Transverse colon (tissue), 4 donors: ENCODE measurements at places on chromosomes 5 and 9.

- H3K36me3 ChIP-seq: no peaks in the 10 kb centered on the region
- H3K27me3 ChIP-seq: no peaks in the 10 kb centered on the region
- H3K4me1 ChIP-seq: peaks cover 31% of the 10 kb centered on the region
- no peak overlapping the region for H3K4me3 ChIP-seq
- no peak for DNase-seq
Measured at GRCh38 chr5:115419846-115420585, 123.6 kb upstream of the CCDC112 start.

DNA sequence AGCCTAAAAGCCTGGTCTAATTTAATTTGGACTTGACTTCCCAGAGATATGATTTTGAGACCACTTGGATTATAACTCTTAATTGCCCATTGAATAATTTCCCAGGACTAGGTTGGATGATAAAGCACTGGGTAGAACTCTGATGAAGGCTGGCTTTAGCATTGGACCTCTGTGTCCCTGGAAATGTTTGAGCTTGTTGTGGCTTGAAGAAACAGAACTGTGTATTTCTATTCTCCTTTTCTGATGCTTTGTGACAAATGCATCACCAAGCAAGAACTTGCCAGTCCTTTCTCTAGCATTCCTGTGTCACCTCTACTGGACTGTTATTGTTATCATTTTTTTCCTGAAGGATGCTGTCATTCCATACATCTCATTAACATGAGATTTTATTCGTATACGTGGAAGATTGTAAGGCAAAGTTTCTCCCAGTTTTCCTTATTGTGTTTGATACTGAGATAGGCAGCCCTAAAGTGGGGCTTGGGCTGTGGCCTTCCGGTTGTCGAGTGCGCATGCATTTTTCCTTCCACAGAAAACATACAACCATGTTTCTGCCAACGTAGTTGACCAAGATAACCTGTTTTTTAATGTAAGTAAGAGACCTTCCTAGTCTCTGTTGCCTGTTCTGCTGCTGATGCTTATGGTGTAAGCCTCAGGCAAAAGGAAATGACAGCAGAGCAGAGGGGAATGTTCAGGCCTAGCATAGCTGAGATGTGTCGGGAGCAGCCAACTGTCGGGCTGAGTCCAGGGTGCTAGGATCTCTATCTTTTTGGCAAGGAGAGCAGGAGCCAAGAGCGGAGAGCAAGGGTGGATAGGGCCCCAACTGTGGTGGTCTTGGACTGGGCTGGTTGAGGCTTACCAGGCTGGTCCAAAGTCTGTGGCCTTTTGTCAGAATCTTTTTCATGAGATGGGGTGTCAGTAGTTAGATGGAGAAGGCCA is 2.3 kb downstream of the NTRK2 start:
- peaks cover 53% of the 10 kb centered on the region for H3K27me3 ChIP-seq
- DNase-seq: no peak
- no peak overlapping the region for H3K27ac ChIP-seq
- H3K36me3 ChIP-seq: no peaks in the 10 kb centered on the region

GRCh38 chr5:56012281-56012963 is 17.7 kb upstream of the IL6ST start:
- H3K4me1 ChIP-seq: no peaks in the 10 kb centered on the region
- peak; percentile 20 for DNase-seq
- no peak overlapping the region for H3K4me3 ChIP-seq
- no peaks in the 10 kb centered on the region for H3K36me3 ChIP-seq
- H3K27me3 ChIP-seq: no peaks in the 10 kb centered on the region

DNA sequence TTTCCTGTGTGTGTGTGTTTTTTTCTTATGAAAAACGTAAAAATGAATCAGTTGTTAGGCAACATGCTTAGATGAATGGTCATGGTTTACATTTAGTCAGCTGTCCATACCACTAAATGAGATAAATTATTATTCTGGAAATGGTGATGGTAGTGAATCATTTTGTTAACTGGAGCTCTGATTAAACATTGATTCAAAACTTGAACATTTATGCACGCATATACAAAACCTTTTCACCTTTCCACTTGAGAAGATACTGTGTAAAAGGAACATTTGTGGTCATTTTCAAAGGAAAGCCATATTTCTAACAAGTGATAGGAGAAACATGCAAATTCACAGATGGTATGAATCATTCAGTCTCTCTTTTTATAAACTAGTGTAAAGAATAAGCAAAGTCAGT is 162.0 kb downstream of the SLC25A46 start:
- no peak overlapping the region for H3K4me3 ChIP-seq
- no peak for DNase-seq
- H3K36me3 ChIP-seq: no peaks in the 10 kb centered on the region

DNA sequence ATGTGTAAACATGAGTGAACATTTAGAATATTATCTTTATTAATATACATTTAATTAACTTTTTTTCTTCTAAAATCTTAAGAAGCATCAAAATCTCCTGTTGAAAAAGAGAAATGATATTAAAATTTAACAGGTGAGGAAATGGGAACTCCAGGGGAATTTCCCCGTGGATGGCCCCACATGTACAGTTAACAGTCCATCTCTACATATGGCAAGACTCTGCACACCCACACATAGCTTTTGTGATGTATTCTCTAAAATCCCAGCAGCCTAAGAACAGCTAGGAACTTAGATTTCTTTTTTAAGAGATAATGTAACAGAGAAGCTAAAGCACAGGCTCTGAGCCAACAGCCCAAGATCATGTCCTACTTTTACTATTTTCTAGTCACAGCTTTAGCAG is 556.3 kb upstream of the RGMB start:
- no peaks in the 10 kb centered on the region for H3K36me3 ChIP-seq
- no peak overlapping the region for H3K4me3 ChIP-seq
- no peaks in the 10 kb centered on the region for H3K4me1 ChIP-seq
- no peaks in the 10 kb centered on the region for H3K27me3 ChIP-seq
- DNase-seq: no peak
- no peak overlapping the region for H3K27ac ChIP-seq

- H3K27me3 ChIP-seq: no peaks in the 10 kb centered on the region
- H3K27ac ChIP-seq: peak overlapping the region; percentile 81
- no peak overlapping the region for H3K4me3 ChIP-seq
- DNase-seq: peak; percentile 66
Measured at GRCh38 chr5:16913187-16914107, 22.6 kb downstream of the MYO10 start.

GRCh38 chr5:133844836-133845235 is 123.6 kb downstream of the C5orf15 start:
- H3K36me3 ChIP-seq: no peaks in the 10 kb centered on the region
- H3K27ac ChIP-seq: no peak overlapping the region
- no peaks in the 10 kb centered on the region for H3K27me3 ChIP-seq
- DNase-seq: no peak

DNA sequence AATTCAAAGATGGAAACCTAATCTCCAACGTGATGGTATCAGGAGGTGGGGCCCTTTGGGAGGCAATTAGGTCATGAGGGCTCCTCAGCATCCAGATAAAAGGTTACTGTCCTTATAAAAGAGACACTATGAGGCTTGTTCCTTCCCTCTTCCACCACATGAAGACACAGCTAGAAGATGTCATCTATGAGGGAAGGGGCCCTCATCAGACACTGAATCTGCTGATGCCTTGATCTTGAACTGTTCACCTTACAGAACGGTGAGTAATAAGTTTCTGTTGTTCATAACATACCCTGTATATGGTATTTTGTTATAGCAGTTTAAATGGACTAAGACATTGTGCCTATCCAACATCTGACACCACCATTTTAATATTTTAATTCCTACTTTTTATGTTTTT is 19.7 kb upstream of the CCNH start:
- H3K27me3 ChIP-seq: no peaks in the 10 kb centered on the region
- no peak overlapping the region for H3K4me3 ChIP-seq
- DNase-seq: no peak
- no peaks in the 10 kb centered on the region for H3K4me1 ChIP-seq
- H3K36me3 ChIP-seq: no peaks in the 10 kb centered on the region
- H3K27ac ChIP-seq: no peak overlapping the region
